Dorsolateral prefrontal cortex (tissue), 122 donors: ENCODE measurements at places on chromosomes 7 and 10.

DNA sequence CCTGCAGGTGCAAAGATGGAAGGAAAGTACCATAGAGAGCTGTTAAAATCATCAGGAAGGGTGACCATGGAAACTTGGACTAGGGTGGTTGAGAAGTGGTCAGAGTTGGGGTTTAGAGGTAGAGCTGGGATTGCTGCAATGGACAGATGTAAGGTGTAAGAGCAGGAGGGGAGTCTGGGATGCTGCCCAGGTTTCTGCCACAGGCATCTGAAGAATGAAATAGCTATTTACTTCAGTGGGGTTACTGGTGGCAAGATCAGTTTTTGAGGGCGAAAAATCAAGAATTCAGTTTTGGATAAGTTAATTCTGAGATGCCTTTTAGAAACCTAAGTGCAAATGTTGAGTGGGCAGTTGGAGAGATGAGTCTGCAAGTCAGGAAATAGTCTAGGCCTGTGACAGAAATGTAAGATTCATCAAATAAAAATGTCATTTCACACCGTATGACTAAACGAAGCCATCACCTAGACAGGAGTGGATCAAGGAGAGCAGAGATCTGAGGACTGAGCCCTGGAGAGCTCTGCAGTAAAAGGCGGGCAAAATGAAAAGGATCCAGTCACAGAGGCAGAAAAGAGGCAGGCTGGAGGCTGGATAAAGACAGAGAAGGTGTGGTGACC, 22.7 kb upstream of the TOMM7 start:
- no peak for DNase-seq

GRCh38 chr7:20164425-20165145, 52.6 kb downstream of the MACC1 start:
- no peak for DNase-seq

DNA sequence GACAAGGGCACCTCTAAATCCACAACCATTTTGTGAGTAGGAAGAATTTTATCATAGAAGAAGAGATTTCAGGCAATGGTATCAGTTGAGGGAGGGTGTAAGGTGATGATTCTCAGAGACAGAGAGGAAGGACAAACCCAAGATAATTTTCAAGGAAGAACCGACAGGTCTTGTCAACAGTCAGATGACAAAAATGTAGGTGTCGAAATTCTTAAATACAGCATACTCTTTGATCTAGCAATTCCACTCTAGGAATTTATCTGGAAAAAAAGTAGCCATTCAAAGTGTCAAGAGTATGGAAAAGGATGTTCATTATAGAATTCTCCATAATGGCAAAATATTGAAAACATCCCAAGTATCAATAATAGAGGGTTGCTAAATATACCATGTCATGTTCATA, 14.2 kb upstream of the PDLIM1 start:
- no peak for DNase-seq

GRCh38 chr7:111829221-111829620, 266.9 kb upstream of the IMMP2L start:
- DNase-seq, result no peak

DNA sequence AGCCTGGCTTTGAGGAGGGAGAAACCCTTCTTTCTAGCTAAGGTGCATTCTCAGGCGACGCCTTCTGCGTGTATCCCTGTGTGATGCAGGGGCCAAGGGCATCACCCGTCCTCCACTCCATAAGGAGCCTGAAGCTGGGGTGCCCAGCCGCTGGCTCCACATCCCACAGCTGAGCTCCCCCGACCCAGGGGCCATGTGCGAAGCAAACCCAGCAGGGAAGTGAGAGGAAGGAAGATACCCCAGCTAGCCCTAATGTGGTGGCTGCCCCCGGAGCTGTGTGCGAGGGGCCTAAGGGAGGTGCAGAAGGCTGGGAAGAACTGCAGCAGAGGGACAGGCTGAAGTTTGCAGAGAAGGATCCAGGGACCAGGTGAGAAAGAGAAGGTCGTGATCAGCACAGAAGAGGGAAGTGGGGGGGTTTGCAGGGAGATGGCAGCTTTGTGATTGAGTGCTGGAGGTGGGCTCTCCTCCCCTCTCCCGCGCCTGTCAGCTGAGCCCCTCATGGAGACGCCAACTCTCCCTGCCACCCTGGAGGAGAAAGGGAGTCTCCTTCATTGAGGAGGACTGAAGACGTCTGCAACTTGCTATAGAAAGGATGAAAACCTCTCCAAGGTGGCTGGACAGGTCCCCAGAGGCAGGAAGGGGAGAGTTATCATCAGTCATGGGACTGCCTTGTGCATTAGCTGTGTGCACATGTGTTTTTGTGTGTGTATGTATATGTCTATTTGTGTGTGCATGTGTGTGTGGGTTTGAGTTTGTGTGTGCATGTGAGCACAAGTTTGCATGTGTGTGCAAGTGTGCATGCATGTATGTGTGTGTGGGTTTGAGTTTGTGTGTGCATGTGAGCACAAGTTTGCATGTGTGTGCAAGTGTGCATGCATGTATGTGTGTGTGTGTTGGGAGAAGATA, 3.5 kb upstream of the CALML5 start:
- DNase-seq, result no peak

GRCh38 chr7:154865984-154866685, 136.8 kb downstream of the PAXIP1 start:
- DNase-seq, result no peak

GRCh38 chr7:147586526-147586925, 1004.0 kb upstream of the C7orf33 start:
- no peak for DNase-seq

GRCh38 chr7:3336042-3336665, 35.1 kb downstream of the SDK1 start:
- DNase-seq, result no peak
